Upper lobe of left lung (tissue), 6 donors: ENCODE measurements at places on chromosomes 5 and 9. TPM values are rescaled to one million over a fixed set of nuclear protein-coding genes. Genes with fewer than 3 reads are reported as not detected.

- H3K36me3 ChIP-seq, result no peaks in the 10 kb centered on the region
- no peaks in the 10 kb centered on the region for H3K4me1 ChIP-seq
- no peaks in the 10 kb centered on the region for H3K27me3 ChIP-seq
- H3K4me3 ChIP-seq, result no peak overlapping the region
- DNase-seq, result no peak
These were observed 308.0 kb upstream of the RPS23 start for GRCh38 chr5:82586181-82586580.

DNA sequence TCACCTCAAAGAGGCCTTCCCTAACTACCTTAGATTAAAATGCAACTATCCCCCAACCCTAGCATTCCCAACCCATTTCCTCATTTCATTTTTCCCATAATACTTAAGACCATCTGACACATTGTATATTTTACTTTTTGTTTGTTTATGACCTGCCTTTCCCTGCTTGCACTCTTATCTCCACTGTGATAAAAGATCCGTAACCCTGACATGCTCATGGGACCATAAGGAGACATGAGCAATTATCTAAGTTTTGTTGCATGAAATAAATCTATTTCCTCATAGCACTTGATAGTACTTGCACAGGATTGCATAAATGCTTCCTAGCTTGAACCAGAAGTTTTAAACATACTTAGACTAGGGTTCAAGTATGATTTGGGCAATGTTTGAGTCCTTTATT lies 323.7 kb downstream of the NPR3 start:
- H3K36me3 ChIP-seq, result no peaks in the 10 kb centered on the region
- H3K4me3 ChIP-seq, result no peak overlapping the region
- no peak overlapping the region for H3K27ac ChIP-seq
- DNase-seq, result no peak
- no peaks in the 10 kb centered on the region for H3K4me1 ChIP-seq

DNA sequence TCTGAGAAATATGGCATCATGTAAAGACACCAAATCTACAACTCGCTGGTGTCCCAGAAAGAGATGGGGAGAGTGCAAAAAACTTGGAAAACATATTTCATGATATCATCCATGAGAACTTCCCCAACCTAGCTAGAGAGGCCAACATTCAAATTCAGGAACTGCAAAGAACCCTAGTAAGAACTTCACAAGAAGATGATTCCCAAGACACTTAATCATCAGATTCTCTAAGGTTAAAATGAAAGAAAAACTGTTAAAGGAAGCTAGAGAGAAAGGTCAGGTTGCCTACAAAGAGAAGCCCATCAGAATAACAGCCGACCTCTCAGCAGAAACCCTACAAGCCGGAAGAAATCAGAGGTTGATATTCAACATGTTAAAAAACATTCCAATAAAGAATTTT lies 95.5 kb upstream of the PRLR start:
- H3K4me3 ChIP-seq, result no peak overlapping the region
- H3K36me3 ChIP-seq, result no peaks in the 10 kb centered on the region
- H3K4me1 ChIP-seq, result no peaks in the 10 kb centered on the region
- DNase-seq, result no peak
- H3K27me3 ChIP-seq, result no peaks in the 10 kb centered on the region
- H3K27ac ChIP-seq, result no peak overlapping the region

GRCh38 chr9:71571186-71571585 lies 197.1 kb downstream of the CEMIP2 start:
- no peak overlapping the region for H3K27ac ChIP-seq
- H3K4me3 ChIP-seq, result no peak overlapping the region
- H3K27me3 ChIP-seq, result no peaks in the 10 kb centered on the region
- no peak for DNase-seq

DNA sequence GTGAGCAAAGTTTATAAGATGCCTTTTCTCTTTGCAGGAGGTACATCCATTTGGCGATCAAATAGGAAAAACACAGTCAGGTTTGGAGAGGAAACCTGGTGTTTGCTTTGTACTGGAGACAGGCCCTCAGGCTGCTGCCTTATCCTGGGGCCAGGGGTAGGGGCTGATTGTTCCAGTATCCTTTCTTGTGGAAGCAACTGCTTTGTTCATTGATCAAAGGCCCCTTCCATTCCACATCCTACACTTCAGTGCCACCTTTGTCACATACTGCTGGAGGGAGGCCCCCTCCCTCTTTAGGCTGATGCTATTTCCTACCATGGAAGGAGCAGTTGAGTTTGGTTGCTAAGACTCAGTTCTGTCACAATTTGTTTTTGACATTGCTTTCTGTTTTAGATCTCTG lies 778.1 kb downstream of the TLR4 start:
- H3K4me1 ChIP-seq, result no peaks in the 10 kb centered on the region
- H3K27ac ChIP-seq, result no peak overlapping the region
- no peak overlapping the region for H3K4me3 ChIP-seq
- H3K36me3 ChIP-seq, result no peaks in the 10 kb centered on the region

- H3K36me3 ChIP-seq, result no peaks in the 10 kb centered on the region
- H3K4me1 ChIP-seq, result no peaks in the 10 kb centered on the region
- no peaks in the 10 kb centered on the region for H3K27me3 ChIP-seq
- no peak overlapping the region for H3K4me3 ChIP-seq
These were observed 1209.9 kb upstream of the WWC1 start for GRCh38 chr5:167081561-167081960.

DNA sequence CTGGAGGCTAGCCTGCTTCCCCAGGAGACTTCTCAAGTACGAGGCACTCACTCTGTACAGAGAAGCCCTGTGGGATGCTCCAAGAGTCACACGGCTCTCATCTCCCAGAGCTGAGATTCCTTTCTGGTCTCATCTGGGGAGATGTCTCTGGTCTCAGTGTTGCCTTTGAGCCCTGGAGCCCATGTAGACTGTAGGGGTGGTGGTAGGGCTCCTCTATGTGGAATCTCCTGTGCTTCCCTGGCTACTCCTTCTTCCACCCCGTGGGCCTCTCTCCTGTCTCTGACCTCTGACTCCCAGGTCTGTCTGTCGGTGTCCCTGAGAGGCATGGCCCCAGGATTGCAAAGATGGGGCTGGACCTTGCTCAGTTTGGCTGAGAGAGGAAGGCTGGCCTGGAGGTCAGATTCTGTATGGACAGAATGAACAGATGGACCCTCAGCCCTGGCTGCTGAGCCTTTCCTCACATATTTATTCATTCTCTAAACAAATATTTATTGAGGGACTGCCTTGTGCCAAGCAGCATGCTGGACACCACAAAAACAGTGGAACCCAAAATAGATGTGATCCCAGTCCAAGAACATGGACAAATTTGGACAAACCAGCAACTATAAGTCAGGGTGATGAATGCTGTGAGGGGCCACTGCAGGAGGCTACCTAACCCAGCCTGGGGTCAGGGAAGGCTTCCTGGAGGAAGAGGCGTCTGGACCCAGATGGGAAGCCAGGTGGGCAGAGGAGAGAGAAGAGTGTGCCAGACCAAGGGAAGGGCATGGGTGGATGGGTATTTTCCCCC lies 2.6 kb downstream of the CCL19 start:
- no peaks in the 10 kb centered on the region for H3K27me3 ChIP-seq
- no peak overlapping the region for H3K4me3 ChIP-seq
- no peak overlapping the region for H3K27ac ChIP-seq
- peaks cover 12% of the 10 kb centered on the region for H3K4me1 ChIP-seq

DNA sequence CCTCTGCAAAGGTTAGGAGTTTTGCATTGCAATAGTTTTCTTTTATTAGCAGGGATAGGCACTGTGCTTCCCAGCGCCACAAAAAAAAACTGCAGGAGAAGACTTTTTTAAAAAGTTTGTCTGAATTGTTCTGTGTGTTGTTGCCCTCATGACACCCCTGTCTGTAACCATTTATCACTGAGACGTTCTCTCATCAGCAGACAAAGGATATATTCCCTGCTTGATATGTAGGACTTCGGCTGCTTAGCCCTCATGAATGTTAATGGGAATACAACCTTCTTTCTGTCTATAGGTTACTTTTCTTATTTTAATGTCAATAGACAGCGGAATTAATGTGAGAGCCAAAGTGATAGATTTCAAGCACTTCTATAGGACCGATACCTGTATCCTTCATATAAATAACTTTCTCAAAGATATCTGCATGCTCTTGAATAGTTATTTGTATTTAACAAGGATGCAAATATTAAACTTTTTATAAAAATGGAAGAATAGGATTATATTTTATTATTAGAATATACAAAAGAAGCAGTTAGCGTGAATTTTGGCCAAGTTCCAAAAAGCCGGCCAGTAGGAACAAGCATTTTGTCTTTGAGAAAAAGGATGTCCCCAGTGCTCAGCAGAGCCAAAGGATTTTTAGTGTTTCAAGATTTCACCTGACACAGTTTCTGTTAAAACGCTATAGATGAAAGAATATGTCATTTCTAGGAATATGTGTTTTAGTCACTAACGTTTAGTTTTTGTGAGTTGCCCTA lies 1.5 kb upstream of the LYSMD3 start:
- no peak overlapping the region for H3K4me3 ChIP-seq
- no peaks in the 10 kb centered on the region for H3K36me3 ChIP-seq
- H3K27me3 ChIP-seq, result no peaks in the 10 kb centered on the region
- no peak for DNase-seq
- H3K4me1 ChIP-seq, result peaks cover 31% of the 10 kb centered on the region
- H3K27ac ChIP-seq, result peak overlapping the region; percentile 95

DNA sequence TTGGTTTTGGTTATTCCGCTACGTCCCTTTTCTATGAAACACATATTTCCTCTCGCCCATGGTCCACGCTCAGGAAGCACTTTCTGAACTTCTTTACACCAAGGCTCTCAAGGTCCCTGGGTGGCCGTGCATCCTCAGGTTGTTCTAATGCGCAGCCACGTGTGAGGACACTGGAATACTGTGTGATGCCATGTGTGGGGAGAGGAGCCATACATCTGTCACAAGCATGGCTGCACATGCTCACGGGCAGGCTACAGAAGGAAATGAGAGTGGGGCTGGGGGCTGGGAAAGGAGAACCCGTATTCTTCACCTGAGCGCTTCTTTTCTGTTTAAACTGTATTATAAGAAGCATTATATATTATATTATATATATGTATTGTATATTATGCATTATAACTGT lies 36.7 kb downstream of the PRRT1B start:
- H3K36me3 ChIP-seq, result peaks cover 89% of the 10 kb centered on the region
- DNase-seq, result no peak
- no peaks in the 10 kb centered on the region for H3K27me3 ChIP-seq
- peaks cover 8% of the 10 kb centered on the region for H3K4me1 ChIP-seq
- H3K4me3 ChIP-seq, result no peak overlapping the region

Gene NEURL1B
- 14.9 TPM for total RNA-seq

Gene LRRC19
- total RNA-seq, result not detected

Gene UNC5A
- not detected for total RNA-seq

Gene LOX
- total RNA-seq, result 5.2 TPM
